Islet precursor cell (in vitro differentiated cells): ENCODE measurements at places on chromosomes 7 and 10.

GRCh38 chr7:22429386-22429785, 70.6 kb downstream of the STEAP1B start:
- no peak for DNase-seq

DNA sequence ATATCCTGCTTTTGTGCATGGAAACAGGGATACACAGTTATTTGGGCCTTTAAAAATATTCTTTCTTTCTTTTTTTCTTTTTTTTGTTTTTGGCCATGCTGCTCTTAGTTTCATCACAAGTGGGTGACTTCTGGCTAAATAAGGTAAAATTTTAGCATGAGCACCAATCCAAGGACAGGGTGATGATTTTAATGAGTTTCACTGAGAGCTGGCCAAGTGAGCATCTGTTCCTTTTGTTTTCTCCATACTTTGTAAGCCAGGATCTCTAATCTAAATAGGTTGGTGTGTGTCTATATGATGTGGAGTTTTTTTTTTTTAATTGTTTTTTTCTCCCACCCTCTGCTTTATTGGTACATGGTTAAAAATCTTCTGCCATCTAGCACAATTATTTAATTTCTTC, 106.8 kb downstream of the POLL start:
- no peak for DNase-seq

DNA sequence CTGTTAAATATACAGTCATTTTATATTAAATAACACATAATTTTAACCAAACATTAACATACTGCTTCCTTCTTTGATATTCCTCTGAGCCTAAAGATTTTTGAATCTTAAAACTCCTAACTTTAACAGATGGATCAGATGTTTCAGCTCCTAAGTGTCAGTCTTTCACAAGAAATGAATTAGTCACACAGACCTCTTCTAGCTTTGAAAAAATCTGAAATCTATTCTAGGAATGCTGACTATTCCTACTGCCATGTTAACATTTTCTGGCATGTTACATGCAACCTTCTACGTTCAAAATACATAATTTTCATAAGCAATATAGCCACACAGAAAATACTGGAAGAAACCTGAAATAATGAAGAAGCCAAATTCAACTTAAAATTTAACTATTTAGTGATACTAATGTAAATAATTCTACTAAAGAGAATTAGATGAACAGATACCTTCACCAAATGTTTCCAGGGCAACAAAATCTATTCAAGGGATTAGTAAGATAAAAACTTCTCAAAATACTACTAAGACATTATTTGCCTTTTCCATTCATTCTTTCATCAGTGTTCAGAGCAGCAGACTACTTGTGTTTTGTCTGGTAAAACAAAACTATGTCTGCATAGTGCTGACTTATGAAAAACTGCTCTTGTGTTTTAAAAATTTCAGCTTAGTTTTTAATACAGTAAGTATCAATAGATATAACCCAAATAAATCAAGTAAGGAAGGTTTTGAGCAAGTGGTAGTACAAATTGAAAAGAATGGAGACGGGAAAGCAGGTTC, 9.2 kb downstream of the JMJD1C start:
- DNase-seq: no peak

DNA sequence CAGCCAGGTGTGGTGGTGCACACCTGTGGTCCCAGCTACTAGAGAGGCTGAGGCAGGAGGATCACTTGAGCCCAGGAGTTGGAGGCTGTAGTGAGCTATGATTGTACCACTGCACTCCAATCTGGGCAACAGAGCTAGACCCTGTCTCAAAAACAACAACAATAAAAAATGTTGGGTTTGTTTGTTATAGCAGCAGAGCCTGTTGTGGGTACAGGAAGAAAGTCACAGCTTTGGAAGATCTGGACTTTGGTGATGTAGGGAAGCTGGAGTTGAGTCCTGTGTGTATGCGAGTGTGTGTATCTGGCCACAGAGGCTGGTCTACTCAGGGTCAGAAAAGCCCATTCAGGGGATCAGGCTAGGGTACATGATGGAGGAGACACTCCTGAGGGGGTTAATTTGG, 3.9 kb downstream of the GRID2IP start:
- no peak for DNase-seq

DNA sequence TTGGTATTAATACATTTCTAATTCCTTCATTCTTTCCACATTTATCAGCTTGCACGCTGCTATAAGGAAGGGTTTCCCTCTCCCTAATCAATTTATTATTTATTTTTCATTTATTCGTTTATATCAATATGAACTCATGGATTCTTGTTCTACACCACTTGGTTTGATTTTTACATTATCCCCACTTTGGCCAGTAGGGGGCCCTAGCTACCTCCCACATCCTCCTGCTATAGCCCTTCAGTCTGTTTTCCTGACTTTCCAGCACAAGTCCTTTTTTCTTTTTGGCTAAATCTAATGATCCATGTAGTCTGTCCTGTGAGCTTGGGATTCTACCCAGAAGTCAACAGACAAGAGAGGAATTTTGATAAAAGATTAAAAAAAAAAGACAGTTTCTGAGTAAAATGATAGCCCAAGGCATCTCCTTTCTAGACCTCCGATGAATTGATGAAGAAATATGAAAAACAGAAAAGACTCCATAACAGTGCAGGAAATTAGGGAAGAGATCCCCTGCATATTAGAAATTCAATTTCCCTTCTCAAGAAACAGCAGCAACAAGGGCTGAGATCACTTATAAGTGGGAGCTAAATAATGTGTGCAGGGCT, 47.7 kb downstream of the LYZL2 start:
- DNase-seq: no peak

GRCh38 chr7:31934551-31934950, 135.7 kb downstream of the PDE1C start:
- no peak for DNase-seq

- peak; percentile 59 for DNase-seq
Measured at GRCh38 chr7:37945336-37945735, 24.9 kb downstream of the EPDR1 start.

- DNase-seq: no peak
Measured at GRCh38 chr7:89975577-89975976, 178.7 kb upstream of the STEAP1 start.

- no peak for DNase-seq
Measured at GRCh38 chr10:50447691-50448090, 176.1 kb downstream of the SGMS1 start.

DNA sequence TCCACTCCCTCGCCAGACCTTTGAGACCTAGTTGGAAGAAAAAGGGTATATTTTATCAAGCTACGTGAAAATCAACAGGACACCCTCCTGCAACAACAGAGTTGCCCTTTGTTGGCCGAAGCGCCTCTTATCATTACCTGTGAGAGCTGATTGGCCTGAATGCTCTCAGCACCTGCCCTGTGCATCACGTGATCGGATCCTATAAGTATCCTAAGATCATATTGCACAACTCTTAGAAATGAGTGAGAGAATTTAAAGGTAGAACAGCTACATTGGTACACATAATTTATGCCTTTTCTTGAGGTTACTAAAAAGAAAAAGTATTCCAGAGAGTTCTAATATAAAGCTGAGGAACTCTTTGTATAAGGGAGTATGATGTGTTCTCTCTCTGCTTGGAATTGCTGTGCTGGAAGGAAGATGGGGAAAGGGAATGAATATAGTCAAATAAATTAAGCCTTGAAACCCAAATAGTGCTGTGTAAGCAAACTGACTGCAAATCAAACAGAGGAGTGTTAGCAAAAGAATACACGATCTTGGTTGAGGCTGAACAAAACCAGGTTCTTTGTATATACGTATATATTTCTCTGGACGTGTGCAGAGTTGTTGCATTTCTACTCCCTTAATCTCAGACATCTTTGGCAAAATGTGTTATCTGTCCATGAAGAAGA, 69.3 kb downstream of the LRRC4 start:
- DNase-seq: no peak
